ENCODE measurements at places on chromosomes 1 and 21.

- no peak for DNase-seq
These were observed 54.8 kb upstream of the USP1 start for GRCh38 chr1:62381831-62382657.

DNA sequence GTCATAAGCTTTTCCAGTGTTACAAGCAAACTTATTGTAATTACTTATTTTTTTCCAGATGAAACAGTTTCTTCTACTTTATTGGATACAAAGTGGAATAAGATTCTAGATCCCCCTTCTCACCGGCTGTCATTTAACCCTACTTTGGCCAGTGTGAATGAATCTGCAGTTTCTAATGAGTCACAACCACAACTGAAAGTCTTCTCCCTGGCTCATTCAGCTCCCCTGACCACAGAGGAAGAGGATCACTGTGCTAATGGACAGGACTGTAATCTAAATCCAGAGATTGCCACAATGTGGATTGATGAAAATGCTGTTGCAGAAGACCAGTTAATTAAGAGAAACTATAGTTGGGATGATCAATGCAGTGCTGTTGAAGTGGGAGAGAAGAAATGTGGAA lies 95.5 kb downstream of the ZFYVE9 start:
- DNase-seq, result no peak

DNA sequence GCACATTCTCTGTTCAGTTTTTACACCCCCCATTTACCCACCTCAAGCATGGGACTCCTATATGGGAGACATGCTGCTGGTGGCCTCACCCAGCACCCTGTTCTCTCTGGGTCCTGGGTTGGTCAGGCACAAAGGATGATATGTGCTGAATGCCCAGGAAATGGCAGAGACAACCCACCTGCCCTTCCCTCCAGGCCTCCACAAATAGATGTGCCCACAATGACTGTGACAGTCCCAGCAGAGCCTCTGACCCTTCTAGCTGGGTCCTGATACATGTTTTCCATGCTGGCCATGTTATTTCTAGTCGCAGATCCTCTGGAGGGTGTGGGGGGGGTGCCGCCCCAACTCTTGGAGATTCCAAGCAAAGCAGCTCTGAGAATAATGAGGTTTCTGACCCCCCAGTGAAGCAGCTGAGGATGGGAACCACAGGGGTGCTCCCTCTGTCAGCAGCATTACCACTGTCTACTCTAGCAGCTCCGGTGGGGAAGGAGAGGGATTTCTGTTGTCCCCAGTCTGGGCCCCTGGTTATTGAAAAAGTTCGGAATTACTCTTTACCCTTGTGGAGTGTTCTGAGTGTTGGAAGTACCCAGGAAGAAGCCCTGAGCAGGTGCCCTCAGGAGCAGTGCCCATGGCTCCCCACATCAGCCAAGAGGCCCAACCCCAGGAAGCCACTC lies 1.2 kb upstream of the CCDC28B start:
- DNase-seq, result no peak

DNA sequence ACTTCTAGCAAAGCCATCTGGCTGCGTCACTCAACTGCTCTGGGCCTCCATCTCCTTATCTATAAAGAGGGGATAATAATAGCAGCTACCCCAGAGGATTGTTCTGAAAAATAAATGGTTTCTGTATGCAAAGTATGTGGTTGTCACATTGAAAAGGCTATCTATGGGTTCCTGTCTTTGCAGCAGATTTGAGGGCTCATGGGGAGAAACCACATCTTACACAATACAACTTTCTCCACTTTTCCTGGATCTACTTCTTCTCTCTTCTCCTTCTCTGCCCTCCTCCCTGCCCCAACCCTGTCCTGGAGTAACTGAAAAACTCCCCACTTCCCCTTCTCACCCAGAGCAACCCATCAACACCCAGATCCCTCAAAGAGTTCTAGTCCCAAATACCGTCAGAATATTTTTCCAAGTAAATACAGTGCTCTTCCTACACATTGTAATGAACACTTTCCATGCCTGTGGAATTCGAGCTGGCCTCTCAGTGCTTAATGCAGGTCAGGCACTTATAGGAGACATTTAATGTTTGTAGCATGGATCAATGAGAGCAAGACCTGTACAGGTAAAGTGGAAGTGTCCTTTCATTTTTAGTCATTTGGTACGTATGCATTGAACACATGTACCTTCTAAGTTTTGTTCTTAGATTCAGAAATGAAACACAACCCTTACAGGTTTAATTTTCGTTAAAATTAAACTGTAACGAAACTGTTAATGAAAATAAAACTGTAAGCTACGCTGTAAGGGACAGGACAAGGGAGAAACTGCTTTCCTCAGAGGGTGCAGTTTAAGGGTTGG lies 131.9 kb downstream of the AK5 start:
- DNase-seq, result no peak
